ENCODE measurements at places on chromosomes 4 and X. TPM values are rescaled to one million over a fixed set of nuclear protein-coding genes. Genes with fewer than 3 reads are reported as not detected.
A peak's percentile ranks its signal among the peaks of the same experiment; 100 is the strongest.

- DNase-seq = no peak
These were observed 67.2 kb upstream of the IL15 start for GRCh38 chr4:141569141-141569540.

Gene ADH1B
- polyA plus RNA-seq = 16.4 TPM

Gene SLITRK2
- 1.5 TPM for polyA plus RNA-seq

- DNase-seq = no peak
These were observed 3.2 kb upstream of the POU3F4 start for GRCh38 chrX:83504721-83505479.

DNA sequence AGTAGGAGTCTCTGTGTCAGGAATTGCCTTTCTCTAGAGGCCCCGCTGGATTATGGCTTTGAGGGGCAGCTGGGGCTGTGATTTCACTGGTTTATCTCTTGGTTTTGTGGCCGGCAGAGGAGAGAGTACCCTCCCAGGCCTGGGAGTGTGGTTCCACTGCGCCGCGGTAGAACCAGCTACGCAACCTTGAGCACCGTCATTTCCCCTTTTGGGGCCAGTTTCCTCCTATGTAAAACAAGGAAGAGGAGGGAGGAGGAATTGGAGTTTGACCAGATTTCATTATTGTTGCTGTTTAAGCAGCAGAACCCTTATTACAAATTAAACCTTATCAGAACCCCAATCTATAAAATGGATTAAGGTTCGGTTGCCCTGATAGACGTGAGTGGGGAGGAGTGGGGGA is 4.4 kb downstream of the SOX3 start:
- DNase-seq = no peak

GRCh38 chr4:168269896-168270295 is 48.7 kb downstream of the DDX60 start:
- no peak for DNase-seq

DNA sequence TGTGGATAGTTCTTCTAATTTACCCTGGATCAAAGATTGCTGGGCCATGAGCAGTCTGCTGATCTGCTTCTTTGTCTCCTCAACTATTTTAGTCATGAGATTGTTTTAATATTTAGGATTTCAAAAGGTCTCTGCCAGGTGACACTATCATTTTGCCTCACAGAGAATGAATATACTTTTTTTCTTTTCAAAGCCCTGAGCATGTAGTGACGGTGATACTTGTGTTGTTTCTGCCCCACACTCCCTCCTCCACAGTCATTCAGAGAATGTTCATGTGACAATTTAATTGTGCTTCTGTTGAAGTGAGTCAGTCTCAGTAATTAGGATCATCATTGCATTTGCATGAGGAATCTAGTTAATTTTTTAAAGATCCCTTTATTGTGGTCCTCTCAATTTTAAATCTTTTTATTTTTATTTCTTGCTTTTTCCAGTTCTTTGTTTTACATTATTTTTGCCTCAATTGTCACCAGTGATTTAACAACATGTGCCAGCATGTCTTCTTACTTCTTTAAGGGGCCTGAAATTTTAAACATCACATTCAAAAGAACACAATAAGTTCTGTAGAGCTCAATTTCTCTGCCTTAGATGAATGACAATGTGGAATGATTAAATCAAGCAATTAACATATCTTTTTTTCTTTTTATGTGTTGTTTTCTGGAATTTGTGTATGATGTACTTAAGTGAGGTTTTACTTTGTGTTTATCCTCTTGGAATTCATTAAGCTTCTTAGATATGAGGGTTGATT is 12.3 kb downstream of the MMRN1 start:
- DNase-seq = no peak

Gene ZNF280C
- 6.1 TPM for polyA plus RNA-seq

Gene MND1
- polyA plus RNA-seq = 8.6 TPM

- peak; percentile 14 for DNase-seq
These were observed 35.2 kb upstream of the PHEX start for GRCh38 chrX:21996872-21997455.

DNA sequence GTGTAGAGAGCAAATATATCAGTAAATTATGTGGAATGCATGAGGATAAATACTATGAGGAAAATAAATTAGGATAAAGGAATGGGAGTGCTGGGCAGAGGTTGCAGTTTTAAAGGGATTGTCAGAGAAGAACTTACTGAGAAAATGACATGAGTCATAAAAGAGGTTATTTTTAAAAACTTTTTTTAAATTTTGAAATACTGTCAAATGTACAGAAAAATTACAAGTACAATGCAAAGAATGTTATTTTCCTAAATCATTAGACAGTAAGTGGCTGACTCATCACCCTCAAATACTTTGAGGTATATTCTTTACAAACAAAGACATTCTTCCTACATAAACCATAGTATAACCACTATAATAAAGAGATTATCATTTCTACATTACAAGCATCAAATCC is 29.8 kb upstream of the H2AZ1 start:
- DNase-seq = no peak

- DNase-seq = no peak
These were observed 51.5 kb upstream of the TRIM2 start for GRCh38 chr4:153152501-153153338.

GRCh38 chr4:8754634-8755589 is 116.7 kb downstream of the HMX1 start:
- DNase-seq = no peak

Gene NUDT11
- polyA plus RNA-seq = 3.3 TPM

GRCh38 chrX:119492463-119492862 is 24.2 kb downstream of the SLC25A5 start:
- DNase-seq = no peak

DNA sequence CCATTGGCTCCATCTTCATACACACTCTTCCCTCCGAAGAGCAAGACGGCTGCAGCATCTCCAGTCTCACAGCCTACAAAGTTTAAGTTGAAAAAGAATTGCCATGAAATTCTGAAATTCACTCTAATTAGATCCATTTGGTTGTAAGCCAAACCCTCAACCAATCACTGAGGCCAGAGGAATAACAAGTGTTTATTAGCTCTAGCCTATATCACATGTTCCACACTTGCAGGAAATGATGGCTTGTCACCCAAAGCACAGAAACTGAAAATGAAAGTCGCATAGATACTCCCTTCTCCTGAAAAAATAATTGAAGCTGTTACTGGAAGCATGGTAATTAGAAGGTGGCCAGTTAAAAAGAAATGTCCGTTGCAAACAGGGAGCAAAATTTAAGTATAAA is 1071.8 kb downstream of the CCSER1 start:
- DNase-seq = no peak

DNA sequence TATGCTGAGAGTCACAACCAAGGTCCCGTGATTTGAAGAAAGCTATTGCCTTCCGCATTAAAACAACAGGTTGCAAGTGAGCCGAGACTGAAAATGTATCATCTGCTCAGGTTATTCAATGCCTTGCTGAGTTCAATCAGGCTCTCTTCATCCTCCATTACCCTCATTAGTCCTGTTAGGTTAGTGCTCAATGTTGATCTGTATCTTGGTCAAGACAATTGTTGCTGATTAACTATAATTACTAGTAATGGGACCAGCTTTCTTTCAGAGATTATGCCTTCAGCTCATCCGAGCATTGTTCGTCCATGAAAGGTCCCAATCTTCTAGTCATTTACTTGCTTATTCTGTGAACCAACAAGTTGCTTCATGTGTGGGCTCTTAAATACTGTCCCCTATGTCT is 534.6 kb upstream of the FAM241A start:
- DNase-seq = no peak

DNA sequence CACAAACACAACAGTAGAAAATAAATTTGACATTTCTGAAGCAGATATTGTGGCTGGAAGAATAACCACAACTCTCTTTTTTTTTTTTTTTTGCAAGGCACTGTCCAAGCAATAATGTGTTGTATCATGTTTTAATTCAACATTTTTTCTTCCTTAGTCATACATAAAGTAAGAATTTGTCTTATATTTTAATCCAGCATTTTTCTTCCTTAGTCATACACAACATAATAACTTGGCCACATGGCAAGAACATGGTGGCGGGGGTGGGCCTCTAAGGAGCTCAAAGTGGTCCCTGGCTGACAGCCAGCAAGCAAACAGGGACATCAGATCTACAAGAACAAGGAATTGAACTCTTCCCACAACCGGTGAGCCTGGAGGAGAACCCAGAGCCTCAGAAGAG is 20.2 kb downstream of the FBXW7 start:
- DNase-seq = no peak

Gene DSPP
- polyA plus RNA-seq = not detected

- peak; percentile 47 for DNase-seq
These were observed 82.1 kb upstream of the IQCM start for GRCh38 chr4:149897783-149898182.

DNA sequence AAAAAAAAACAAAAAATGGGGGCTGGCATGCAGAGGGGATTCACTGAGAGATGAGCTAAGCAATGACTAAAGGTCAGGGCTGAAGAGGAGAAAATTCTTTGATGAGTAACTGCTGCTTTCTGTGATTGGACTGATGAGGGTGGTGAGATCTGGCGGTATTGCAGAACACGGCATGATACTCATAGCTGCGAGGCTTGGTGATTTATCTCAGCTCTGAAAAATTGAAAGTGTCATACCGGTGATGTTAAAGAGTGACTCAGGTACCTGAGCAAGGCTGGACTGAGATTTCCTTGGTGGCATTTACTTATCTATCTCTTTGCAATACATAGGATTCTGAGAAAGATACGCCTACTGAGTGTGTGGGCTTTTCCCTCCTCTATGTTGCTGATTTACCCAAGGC is 204.1 kb upstream of the DDX53 start:
- DNase-seq = no peak

DNA sequence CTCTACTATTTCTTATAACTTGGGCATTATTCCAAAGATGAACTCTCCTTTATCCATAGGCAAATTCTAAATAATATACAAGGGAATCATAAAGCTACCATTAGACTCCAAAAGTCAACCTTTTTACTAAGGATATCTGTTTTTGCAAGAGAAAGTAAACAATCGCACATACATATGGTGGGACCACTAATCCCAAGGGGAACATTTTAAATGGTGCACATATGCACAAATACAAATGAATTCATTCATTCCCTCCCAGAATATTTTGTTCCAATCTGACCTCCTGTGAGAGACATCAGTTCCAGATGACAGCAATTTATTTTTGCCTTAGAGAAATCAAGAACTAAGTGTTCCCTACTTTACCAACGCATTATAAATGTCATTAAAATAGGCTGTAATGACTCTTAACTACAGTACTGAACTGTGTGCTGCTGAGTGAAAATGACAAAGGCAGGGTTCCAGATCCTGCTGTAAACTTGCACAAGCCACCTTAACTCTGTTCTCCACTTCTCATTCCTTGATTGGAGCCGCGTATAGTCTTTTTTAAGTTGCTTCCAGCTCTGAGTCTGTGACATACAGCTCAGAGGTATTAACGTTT is 2.0 kb downstream of the DHX15 start:
- no peak for DNase-seq

Gene LRP2BP
- 2.4 TPM for polyA plus RNA-seq

Gene ATP1B4
- 257 TPM for polyA plus RNA-seq

GRCh38 chr4:85681221-85681657 is 206.3 kb downstream of the ARHGAP24 start:
- peak; percentile 94 for DNase-seq

GRCh38 chrX:110531873-110532580 is 173.4 kb downstream of the RTL9 start:
- DNase-seq = peak; percentile 89

Measured in muscle of back (tissue), 13 donors.